ENCODE measurements at places on chromosomes 3 and 15.

DNA sequence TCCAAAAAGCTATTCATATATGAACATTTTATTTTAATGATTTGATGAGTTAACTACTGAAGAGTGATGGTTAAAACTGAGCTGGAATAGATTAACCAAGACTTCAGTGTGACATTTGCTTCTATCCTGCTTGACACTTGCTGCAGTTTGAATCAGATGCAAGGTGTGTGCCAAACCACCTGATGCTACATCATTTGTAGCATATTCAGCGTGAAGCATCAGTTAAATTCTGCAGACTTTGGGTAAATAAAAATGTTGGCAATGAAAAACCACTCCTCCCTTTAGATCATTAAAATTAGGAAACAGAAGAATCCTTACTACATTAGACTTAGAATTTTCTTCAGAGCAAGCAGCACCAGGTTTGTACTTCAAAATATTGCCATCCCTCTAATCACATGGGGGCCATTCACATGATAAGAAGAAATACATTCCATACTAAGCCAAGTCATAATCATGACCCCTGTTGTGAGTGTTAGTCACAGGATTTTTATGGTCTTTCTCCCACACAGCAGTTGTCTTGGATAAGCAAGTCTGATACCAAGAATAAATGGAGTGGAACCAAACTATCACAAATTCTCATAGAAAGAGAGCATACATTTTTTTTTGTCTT is 160.7 kb upstream of the TNIK start:
- no peak for DNase-seq

GRCh38 chr15:80778964-80779657 is at the start of gene CEMIP:
Gene CEMIP (plus strand): TSS chr15:80779370. CDS start chr15:80873880, 94,510 bp downstream.
- DNase-seq: peak; percentile 75

GRCh38 chr3:124057420-124057819 is 65.5 kb upstream of the ROPN1 start:
- no peak for DNase-seq

DNA sequence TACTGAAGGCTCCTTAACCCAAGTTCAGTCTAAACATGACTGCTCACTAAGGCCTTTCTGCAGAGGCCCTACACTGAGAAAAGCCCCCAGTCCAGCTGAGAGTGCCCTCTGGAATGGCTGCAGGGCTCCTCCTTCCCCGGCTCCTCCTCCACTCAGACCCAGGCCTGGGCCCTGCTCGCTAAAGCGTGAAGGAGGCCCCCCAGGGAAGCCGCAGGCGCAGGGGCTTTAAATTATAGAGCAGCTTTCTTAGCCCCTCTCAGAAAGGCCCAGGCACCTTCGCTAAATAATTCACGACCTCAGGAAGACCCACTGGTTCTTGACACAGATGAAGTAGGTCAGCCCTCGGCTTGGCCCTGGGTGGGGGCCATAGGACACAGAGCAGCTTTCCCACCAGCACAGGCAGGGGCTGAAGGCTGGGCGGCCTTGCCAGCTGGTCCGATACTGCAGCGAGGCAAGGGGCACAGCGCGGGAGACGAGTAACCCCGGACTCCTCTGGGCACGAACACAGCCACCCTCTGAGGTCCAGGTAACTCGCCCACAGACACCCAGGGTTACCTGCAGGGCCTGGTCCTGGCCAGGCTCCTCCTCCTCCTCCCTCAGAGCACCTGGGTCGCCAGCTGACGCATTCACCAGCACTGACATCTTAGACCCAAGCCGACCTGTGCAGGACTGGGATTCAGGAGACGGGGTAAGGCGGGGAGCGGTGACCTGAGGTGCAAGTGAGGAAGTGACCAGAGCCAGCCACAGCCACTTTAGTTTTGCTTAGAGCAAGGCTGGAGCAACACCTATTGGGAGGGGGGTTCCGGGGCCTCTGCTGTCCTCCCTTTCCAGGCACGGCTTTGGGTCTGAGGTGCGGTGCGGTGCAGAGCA is 36.9 kb downstream of the RBPMS2 start:
- no peak for DNase-seq
